ENCODE measurements at places on chromosomes 1 and 21.
A peak's percentile ranks its signal among the peaks of the same experiment; 100 is the strongest.

DNA sequence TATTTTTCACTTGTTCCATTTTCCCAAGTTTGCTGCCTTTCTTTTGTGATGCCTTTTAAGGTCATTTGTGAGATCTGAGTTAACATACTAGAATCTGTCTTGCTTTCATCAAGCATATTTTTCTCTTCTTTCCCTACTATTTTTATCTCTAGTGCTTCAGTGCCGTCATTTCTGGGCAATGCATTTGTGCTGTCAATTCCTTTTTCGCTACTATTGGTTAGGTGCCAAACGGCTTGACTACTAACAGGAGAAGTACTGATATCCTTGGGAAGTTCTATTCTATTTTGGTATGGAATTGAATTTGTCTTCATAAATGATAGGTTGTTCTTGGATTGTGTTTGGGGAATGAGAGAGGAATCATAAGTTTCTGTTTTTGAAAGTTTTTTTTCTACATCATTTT, 42.2 kb downstream of the LRRC53 start:
- peak; percentile 31 for DNase-seq

- no peak for DNase-seq
Measured at GRCh38 chr21:44724196-44724595, 12.8 kb upstream of the TSPEAR start.

- DNase-seq = no peak
Measured at GRCh38 chr1:226684026-226684425, 55.1 kb downstream of the ITPKB start.

- DNase-seq = no peak
Measured at GRCh38 chr1:39396671-39397070, 94.8 kb upstream of the BMP8A start.

- no peak for DNase-seq
Measured at GRCh38 chr1:30744060-30744756, 13.4 kb downstream of the LAPTM5 start.

- peak; percentile 36 for DNase-seq
Measured at GRCh38 chr1:200279810-200280411, 129.9 kb downstream of the ZNF281 start.

GRCh38 chr1:168386949-168387586, 106.4 kb downstream of the TBX19 start:
- no peak for DNase-seq

DNA sequence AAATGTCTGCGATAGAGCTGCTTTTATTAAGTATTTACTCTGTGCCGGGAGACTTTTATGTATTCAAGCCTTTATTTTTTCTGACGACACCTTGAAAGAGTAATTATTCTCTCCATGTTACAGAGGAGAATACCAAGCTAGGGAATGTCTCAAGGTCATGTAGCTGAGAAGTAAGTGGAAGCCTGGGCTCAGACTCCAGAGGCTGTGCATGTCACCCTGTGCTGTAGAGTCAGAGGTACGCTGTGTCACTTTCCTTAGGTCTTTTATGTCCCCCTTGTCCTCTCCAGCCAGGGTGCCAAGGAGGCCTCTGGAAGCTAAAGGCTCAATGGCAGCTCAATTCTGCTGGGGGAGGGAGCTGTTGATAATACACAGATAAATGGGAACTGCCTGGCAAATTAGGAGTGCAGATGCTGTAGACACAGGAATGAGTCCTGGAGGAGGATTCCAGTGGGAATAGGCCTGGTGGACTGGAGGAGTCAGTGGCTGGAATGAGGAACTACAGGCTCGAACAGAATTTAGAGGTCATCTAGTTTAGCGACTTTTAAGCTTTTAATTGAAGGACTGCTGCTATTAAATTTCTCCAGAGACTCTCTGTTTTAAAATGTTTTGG, 9.3 kb upstream of the IL19 start:
- DNase-seq = no peak

- peak; percentile 93 for DNase-seq
Measured at GRCh38 chr1:153626904-153627714, at the start of gene S100A13. S100A13 (minus strand) TSS chr1:153627505; CDS start chr1:153626472, 1,033 bp downstream.

- no peak for DNase-seq
Measured at GRCh38 chr1:2926447-2927055, 94.7 kb upstream of the ACTRT2 start.

GRCh38 chr1:151238467-151238739, 16.1 kb upstream of the PSMD4 start:
- peak; percentile 40 for DNase-seq

GRCh38 chr1:58573705-58574591, 3.1 kb downstream of the TACSTD2 start:
- DNase-seq = no peak

- peak; percentile 88 for DNase-seq
Measured at GRCh38 chr1:213997038-213997771, 9.4 kb downstream of the PROX1 start.

GRCh38 chr1:225539069-225539468, 111.2 kb upstream of the LBR start:
- no peak for DNase-seq

DNA sequence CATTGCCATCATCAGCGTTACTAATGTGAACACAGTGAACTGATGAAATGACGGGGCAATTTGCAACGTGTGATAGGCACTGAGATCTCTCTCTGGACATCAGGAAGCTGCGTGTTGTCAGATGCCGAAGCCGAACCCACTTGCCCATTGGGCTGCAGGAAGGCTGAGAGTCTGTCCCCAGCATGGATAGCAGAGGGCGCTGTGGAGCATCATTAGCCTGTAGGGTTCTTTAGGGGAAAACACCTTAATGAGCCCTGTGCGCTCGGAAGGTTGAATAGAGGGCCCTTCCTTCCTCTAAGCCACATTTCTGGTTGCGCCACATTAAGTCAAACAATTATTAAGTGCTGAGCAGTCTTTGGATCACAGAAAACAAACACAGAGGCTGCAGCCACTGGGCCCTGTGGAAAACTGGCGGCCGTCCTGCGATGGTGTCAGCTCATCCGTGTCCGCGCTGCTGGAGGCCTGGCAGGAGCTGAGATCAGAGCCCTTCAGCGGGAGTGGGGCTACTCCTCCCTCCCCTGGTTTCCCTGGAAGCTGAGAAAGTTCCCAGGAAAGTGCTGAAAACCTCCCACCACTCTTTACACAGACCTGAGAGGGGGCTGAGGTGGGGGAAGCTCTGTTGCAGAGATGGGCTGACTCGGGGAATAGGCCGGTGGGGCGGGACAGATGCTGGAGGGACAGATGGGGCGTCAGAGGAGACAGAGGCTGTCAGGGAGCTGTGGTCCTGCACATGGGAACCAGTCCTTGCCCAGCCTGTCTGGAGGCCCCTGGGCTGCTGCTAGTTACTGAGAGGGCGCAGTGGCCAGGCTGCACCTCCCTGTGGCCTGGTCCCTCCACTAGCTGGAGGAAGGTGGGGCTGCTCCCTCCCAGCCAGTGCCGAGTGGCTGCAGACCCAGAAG, 12.7 kb downstream of the TFF2 start:
- DNase-seq = peak; percentile 56

- peak; percentile 69 for DNase-seq
Measured at GRCh38 chr1:247639381-247639981, 34.1 kb downstream of the OR2G3 start.

- DNase-seq = no peak
Measured at GRCh38 chr1:47683401-47683800, 245.6 kb downstream of the FOXD2 start.

- peak; percentile 80 for DNase-seq
Measured at GRCh38 chr1:65254320-65255034, 54.9 kb upstream of the DNAJC6 start.

- DNase-seq = no peak
Measured at GRCh38 chr1:152479792-152480595, 30.6 kb upstream of the LCE5A start.

GRCh38 chr1:169484683-169485430, 887 bp downstream of the SLC19A2 start:
- peak; percentile 74 for DNase-seq

GRCh38 chr21:37381883-37382585, 15.5 kb downstream of the DYRK1A start:
- DNase-seq = no peak
